ENCODE measurements at places on chromosomes 7 and 10. TPM values are rescaled to one million over a fixed set of nuclear protein-coding genes. Genes with fewer than 3 reads are reported as not detected.

DNA sequence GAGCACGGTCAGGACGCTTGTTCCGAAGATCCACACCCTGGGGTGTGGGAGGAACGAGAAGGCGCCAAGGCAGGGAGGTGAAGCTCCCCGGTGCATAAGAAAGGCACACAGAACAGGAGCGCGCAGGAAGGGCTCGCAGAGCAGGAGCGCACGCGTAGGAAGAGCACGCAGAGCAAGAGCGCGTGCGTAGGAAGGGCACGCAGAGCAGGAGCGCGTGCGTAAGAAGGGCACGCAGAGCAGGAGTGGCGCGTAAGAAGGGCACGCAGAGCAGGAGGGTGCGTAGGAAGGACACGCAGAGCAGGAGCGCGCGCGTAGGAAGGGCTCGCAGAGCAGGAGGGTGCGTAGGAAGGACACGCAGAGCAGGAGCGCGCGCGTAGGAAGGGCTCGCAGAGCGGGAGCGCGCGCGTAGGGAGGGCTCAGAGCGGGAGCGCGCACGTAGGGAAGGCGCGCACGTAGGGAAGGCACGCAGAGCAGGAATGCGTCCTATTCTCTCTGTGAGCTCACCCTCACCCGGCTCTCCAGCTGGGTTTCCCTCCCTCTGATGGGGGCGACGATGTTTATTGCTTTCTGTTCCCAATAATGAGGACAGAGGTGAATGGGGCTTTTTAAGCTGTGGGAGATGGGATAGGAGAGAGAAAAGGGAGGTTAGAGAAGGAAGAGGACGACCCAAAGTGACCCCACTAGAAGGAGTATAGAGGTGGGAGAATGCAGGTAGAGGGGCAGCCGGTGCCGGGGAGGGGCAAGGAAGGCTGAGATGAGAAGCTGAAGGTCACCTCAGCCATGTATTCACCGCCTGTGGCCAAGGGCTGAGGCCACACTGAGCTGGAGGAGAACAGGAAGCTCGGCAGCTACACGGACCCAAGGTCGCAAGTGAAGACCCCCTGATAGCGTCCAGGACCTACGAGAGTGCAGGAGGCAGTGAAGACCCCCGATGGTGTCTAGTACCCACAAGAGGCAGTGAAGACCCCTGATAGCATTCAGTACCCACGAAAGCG, 423.2 kb downstream of the PTPRN2 start:
- no peak for DNase-seq

GRCh38 chr7:91293840-91294239, 29.6 kb downstream of the FZD1 start:
- DNase-seq = no peak

DNA sequence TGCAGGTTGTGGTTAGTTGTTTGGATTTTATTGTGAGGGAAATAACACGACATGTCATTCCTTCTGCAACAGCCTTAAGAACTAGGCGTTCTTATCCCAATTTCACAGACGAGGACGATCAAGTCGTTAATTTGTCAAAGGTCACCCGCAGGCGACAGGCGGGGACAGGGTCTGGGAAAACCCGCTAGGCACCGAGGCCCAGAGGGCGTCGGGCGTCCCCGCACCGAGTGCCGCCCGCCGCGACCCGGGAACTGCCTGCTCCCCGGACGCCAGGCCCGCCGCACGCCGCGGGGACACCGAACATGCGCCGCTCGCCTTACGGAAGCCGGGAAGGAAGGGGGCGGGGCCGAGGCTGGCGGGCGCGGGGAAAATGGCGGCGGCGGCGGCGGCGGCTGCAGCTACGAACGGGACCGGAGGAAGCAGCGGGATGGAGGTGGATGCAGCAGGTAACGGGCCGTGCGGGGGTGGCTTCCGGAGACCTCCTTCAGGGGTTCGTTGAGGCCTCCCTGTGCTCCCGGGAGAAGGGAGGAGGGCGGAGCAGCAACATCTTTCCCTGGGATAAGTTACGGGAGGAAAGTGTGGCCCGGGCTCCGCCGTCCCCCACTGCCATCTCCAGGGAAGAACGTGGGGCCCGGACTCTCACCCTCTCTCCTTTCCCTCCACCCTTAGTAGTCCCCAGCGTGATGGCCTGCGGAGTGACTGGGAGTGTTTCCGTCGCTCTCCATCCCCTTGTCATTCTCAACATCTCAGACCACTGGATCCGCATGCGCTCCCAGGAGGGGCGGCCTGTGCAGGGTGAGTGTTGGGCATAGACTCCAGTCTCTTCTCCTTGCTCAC, at the start of gene COPS6:
Gene COPS6 (plus strand): TSS at position 349 of the 837 bp plus-strand sequence. CDS start 22 bp downstream, at position 371.
- peak; percentile 91 for DNase-seq

GRCh38 chr7:158327571-158328180, 259.9 kb downstream of the PTPRN2 start:
- DNase-seq = no peak

DNA sequence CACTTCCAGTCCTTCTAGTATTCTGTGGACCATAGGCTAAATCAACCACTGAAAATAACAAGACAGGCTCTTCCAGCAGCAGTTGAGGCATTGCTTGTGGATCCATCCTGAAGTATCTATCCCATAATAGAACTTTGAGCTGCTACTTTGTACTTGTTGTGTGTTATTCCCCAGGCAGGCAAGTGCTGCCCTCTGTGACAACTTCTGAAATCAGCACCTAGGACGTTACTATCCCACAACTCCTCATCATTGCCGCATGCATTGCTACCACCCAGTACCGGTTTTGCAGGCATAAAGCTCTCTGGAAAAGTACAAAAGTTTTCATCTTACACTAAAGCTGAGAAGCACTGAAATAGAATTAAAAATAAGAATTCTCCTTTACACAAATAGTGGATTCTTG, 145.3 kb downstream of the HTR7 start:
- no peak for DNase-seq

DNA sequence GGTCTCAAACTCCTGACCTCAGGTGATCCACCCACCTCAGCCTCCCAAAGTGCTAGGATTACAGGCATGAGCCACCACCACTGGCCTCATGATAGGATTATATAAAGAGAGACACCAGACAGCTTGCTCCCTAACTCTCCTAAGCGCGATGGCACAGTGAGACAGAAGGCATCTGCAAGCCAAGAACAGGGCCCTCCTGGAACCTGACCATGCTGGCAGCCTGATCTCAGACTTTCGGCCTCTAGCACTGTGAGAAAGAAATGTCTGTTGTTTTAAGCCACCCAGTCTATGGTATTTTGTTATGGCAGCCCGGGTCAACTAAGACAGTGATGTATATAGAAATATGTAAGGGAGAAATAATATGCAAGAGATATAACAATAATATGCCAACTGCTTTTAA, 51.2 kb downstream of the SRPK2 start:
- peak; percentile 41 for DNase-seq

DNA sequence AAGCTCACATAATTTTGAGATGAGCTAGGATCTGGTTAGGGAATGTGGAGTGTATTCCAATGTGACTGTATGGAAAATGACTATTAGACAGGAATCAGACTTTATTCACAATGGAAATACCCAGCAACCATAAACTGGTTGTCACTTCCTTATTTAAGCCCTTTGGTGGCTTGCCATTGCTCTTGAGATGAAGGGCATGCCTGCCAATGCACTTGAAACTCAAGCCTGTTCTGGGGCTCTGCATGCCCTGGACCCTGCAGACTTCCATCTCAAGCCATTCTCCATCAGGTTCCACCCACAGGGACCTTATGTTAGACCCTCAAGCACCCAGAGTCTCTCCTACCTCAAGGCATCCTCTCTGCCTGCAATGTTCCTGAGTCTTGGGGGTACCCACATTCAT, 145.5 kb downstream of the MPP7 start:
- no peak for DNase-seq

DNA sequence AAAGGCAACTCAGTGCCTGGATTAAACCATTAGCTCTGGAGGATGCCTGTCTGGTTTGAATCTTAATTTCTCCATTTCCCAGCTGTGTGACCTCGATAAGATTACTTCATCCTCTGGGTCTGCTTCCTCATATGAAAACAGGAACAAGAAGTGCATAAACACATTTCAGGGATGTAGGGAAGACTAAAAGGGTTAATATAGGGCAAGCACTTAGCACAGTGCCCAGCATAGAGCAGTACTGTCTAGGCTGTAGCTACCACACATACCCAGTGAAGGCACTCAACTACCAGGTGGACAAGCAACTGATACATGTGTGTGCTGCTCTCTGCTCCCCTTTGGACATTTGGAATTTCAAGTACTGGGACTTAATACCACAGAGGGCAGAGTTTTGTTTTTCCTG, 85.4 kb downstream of the KCNMA1 start:
- no peak for DNase-seq

DNA sequence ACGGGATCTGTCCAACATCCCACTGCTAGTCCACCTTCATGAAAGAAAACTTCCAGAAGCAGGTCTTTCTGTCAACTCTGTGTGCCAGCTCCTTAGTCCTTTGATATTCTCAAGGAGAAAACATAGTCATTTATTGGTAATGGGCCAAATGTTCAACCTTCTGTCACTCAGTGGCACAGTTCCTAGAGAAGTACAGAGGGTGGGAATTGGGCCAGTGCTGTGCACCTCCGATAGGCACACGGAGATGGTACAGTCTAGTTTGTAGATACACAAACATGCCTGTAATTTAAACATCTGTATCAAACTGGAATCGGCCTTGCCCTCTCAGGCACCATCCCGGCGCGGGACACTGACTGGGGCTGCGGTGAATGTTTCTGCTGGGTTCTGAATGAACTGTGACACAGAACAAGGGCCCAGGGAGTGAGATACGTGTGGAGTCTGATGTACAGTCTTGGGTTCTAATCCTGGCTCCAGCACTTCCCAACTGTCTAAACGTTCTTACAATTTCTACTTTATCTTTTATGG, 213.9 kb upstream of the SHH start:
- DNase-seq = no peak

GRCh38 chr7:127346575-127347256, 45.8 kb downstream of the ZNF800 start:
- no peak for DNase-seq

- DNase-seq = no peak
These were observed 130.6 kb downstream of the WDR11 start for GRCh38 chr10:120981601-120982391.

DNA sequence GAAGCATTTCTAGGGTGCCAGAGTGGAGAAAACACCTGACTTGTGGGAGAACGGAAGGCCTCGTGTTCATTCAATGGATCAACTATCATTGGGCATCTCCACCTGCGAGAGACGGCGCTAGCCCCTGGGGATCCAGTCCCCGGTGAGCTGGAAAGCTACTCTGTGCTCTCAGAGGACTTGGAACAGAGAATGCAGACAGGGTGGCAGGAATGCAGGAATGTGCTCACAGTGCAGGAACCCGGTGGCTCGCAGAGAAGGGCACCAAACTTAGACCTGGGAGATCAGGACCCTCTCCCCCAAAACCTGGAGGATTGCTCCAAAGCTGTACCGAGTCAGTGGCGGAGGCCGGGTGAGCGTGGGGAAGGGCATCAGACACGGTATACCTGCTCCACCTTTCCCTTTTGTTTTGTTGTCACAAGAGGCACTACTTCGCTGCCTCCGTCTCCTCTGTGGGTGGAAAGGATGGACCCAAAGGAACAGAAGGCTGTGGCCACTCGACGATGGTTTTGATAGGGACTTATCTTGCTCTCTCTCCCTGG, 569.0 kb upstream of the C7orf33 start:
- no peak for DNase-seq

DNA sequence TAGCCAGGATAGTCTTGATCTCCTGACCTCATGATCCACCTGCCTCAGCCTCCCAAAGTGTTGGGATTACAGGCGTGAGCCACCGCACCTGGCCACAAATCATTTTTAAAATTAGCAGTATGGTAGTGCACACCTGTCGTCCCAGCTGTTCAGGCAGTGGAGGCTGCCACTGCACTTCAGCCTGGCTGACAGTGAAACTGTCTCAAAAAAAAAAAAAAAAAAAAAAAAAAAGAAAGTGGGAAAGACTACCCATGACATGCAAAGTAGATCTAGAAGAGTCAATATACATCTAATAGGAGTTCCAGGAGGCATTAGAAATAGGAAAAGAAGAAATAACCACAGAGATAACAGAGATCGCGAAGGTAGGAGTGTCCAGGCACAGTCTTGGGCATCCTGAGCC, 3.2 kb downstream of the CSGALNACT2 start:
- DNase-seq = no peak

GRCh38 chr7:80635533-80635932, 2.9 kb upstream of the CD36 start:
- no peak for DNase-seq

DNA sequence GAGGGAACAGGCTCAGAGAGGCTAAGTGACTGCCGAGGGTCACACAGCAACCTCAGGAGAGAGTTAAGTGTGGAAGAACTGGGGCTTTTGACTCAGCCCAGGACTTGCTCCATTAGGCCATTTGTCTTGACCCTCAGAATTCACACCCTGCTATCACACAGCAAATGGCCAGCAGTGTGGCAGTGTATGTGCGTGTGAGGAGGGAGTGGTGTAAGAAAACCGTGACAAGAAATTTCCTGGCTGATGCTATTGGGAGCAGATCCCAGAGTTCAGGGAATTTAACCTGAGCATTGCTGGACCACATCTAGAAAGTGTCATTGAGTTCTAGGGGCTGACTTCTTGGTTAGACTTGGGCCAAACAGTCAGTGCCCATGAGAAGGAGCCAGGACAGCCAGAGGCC, 18.4 kb downstream of the VWA2 start:
- no peak for DNase-seq

GRCh38 chr7:73463966-73464365, 30.4 kb downstream of the FZD9 start:
- DNase-seq = no peak

GRCh38 chr10:114632869-114633715, 25.0 kb downstream of the ABLIM1 start:
- peak; percentile 68 for DNase-seq

DNA sequence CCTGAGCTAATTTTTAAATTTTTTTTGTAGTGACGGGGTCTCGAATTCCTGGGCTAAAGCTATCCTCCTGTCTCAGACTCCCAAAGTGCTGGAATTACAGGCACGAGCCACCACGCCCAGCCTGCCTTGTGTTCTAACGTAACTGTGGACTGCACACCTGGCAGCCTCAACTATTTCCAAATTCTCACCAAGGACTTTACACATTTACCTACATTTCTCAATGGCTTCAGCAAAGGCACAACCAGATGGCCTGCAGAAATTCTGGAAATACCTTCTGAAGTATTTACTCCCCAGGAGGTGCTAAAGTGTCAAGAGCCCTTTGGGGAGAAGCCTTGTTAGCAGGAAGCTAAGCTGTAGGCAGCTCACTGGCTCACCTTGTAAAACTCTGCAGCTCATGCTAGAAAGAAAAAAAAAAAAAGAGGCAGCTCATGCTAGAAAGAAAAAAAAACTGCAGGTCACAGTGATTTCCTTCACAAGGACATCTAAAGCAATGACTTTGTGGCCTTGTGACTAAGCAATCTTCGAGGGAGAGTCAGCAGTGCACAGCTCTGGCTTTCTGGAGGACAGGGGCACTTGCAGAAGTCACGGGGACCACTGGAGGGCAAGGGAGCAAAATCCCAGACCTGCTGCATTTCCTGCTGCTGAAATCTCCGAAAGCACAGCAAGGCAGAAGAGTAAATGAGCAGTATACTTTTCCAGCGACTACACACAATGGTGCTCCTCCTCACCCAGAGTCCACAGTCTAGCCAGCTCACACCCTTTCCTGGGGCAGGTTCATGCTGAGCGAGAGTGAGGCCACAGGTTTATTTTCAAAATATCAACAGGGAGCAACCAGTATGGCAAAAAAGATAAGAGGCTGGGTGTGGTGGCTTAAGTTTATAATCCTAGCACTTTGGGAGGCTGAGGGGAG, 40.4 kb downstream of the BAIAP2L1 start:
- DNase-seq = no peak

The MEPCE gene
- 17.6 TPM for total RNA-seq

The CFAP43 gene
- total RNA-seq = not detected

The SUN3 gene
- total RNA-seq = not detected

The OPN1SW gene
- not detected for total RNA-seq

The AGBL3 gene
- 1.4 TPM for total RNA-seq
